Activated naive CD4-positive, alpha-beta T cell treated with anti-CD3 and anti-CD28 coated beads, Interleukin-2, amount 50 U/mL, for 16 hours (primary cell): ENCODE measurements at places on chromosomes 3 and 15.

GRCh38 chr15:38872732-38873131 lies 308.1 kb upstream of the RASGRP1 start:
- no peak for DNase-seq

- DNase-seq = no peak
Measured at GRCh38 chr3:66971245-66971644, 26.9 kb upstream of the KBTBD8 start.

DNA sequence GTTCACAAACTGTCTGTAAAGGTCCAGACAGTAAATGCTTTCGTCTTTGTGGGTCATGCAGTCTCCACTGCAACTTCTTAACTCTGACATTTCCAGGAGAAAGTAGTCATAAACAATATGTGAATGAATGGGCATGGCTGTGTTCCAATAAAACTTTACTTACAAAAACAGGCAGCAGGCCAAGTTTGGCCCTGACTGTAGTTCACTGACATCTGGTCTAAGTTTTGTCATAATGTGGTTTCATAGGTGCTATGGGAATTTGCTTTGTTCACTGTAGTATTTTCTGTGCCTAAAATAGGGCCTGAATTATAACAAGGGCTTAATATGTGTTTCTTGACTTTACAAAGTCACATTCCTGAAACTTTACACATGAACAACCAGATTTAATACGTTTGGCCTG lies 186.0 kb upstream of the KBTBD8 start:
- no peak for DNase-seq

- DNase-seq = no peak
Measured at GRCh38 chr3:176767385-176767784, 429.9 kb downstream of the TBL1XR1 start.

- DNase-seq = no peak
Measured at GRCh38 chr15:19973718-19974117, 567.9 kb downstream of the GOLGA6L6 start.

- DNase-seq = no peak
Measured at GRCh38 chr15:37820380-37821128, 113.9 kb upstream of the TMCO5A start.

GRCh38 chr15:66131200-66131599 lies 122.3 kb downstream of the MEGF11 start:
- no peak for DNase-seq
